ENCODE measurements at places on chromosomes 7 and 10.

- no peak for DNase-seq
These were observed 17.5 kb downstream of the KCNMA1 start for GRCh38 chr10:77619964-77620703.

- peak; percentile 72 for DNase-seq
These were observed 170.1 kb downstream of the ARHGAP12 start for GRCh38 chr10:31758495-31758894.

GRCh38 chr7:87702326-87702725, 74.1 kb downstream of the RUNDC3B start:
- peak; percentile 19 for DNase-seq

DNA sequence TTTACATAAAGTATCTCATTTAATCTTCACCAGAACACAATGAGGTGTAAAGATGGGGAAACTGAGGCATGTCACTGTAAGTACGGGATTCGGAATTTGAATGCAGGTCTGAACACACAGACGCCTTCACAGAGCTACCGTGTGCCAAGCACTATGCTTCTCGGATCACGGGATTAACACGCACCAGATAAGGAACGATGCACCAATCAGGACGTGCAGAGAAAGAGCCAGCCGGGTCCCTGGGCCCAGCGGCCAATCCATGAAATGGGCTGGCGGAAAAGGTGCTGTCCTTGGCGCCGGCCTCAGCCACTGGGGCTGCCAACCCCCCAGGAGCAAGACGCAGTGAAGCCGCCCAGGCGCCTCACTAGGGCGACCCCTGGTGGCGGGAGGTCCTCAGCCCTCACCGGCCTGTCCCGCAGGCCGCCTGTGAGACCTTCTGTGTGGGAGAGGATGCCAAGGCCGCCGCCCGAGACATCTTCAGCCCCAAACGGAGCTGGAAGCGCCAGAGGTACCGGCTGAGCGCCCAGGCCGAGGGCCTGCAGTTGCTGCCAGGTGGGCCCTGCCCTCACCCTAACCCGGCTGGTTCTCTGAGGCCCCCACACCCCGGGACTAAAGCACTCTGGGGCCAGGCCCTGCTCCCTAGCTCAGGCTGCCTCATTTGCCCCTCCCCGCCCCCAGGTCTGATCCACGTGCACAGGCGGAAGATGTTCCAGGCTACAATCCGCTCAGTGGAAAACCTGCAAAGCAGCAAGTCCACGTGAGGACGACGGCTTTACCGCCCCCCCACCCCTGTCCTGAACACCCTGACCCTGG, 15.6 kb downstream of the ATG9B start:
- DNase-seq: peak; percentile 84

DNA sequence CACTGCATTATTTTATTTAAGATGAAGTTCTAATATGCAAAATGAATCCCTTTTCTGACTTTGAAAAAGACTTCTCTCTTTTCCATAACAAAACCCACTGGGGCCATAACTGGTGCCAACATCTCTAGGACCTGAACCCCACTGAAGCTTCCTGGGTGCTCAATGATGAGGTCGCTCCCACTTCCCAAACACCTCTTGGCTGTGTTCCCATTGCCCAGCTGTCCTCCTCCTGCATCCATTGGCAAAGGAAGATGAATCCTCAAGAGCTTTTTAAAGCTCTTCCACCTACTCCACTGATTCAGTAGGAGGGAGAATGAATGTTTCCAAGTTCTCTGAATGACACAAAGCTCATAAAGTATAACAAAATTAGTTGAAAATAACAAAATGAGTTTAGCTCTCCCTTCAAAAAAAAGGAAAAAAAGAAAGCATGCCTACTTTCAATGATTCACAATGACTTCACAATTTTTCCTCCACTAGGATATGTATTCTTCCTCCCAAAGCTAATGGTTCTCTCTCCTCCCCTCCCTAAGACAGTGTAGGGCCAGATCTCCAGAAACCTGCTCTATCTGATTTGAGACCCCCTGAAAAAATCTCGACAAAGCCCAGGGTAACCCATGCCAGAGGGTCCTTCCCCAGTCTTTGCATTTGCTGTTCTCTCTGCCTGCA, 64.8 kb downstream of the SORBS1 start:
- no peak for DNase-seq
